Endodermal cell (in vitro differentiated cells): ENCODE measurements at places on chromosomes 16 and 17. TPM values are rescaled to one million over a fixed set of nuclear protein-coding genes. Genes with fewer than 3 reads are reported as not detected.
A peak's percentile ranks its signal among the peaks of the same experiment; 100 is the strongest.

The MT4 gene
- total RNA-seq: not detected in 2 replicates

The HOXB6 gene
- not detected in 3 replicates for total RNA-seq

The ZDHHC1 gene
- 7.3 and 8.4 TPM in 2 replicates for total RNA-seq

The SOX8 gene
- 5.1 and 5.5 TPM in 2 replicates for total RNA-seq

The MT1E gene
- not detected in 3 replicates for total RNA-seq

The FA2H gene
- total RNA-seq: 1.4 to 2.1 TPM (median 2.1 TPM) in 3 replicates

The MYH8 gene
- total RNA-seq: not detected in 2 replicates

The GPR139 gene
- not detected in 2 replicates for total RNA-seq

The STRADA gene
- total RNA-seq: 37.1 and 49.7 TPM in 2 replicates

GRCh38 chr16:84091460-84091859 is 25.3 kb downstream of the MBTPS1 start:
- no peak for DNase-seq
- H3K4me3 ChIP-seq: no peak overlapping the region
- H3K36me3 ChIP-seq: peaks cover 94% of the 10 kb centered on the region
- no peak overlapping the region for H3K27ac ChIP-seq
- no peaks in the 10 kb centered on the region for H3K27me3 ChIP-seq

DNA sequence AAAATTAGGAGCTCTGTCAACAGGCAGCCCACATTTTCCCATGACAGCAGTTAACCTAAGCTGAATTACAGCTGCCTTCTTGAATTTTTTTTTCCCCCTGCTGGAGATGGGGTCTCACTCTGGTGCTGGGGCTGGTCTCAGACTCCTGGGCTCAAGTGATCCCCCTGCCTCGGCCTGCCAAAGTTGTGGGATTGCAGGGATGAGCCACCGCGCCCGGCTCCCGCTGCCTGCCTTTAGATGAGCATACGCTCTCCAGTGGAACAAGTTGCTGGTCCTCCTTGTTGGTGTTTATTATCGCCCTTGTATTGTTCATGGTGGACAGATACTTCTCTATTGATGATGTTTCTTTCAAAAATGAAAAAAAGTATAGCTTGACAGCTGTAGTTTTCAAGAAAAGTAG is 15.6 kb downstream of the PAFAH1B1 start:
- peaks cover 30% of the 10 kb centered on the region for H3K36me3 ChIP-seq
- H3K4me1 ChIP-seq: peaks cover 5% of the 10 kb centered on the region
- H3K4me3 ChIP-seq: no peak overlapping the region
- DNase-seq: no peak
- no peaks in the 10 kb centered on the region for H3K27me3 ChIP-seq
- no peak overlapping the region for H3K27ac ChIP-seq

DNA sequence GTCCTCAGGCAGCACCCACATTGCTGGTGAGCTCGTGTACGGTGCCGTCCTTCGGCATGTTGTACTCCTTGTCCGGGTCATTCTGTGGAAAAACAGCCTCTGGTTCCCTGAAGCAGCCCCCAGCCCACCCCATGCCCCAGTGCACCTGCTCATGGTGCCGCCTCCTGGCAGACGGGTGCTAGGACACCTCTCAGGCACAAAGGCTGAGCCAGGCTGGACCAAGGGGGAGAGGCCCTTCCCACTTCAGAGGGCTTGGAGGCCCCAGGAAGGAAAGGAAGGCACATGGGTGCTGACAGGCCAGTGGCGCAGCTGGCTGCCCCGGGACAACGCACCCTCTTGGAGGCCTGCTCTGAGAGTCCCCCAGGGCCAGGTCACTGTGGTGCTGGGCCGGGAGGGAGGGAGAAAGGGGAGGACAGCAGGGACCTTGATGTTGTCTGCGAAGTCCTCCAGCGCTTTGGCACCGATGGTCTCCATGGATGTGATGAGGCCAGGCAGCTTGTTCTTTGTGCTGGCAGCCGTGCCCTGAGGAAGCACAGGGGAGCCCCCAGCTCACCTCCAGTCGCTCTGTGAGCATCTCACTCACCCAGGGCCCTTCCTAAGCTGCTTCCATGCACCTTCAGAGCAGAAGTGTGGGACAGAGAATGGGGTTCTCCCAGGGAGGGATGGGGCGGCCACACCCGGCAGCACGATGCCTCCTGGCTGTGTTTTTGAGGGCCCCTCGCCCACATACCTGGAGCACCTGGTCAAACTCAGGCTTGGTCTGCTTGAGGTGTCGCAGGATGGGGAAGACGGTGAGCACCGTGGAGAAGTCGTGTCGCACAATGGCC is 9.3 kb downstream of the ZACN start:
- no peak overlapping the region for H3K4me3 ChIP-seq
- H3K4me1 ChIP-seq: no peaks in the 10 kb centered on the region
- DNase-seq: peak; percentile 88
- H3K27ac ChIP-seq: no peak overlapping the region
- H3K36me3 ChIP-seq: peaks cover 83% of the 10 kb centered on the region

DNA sequence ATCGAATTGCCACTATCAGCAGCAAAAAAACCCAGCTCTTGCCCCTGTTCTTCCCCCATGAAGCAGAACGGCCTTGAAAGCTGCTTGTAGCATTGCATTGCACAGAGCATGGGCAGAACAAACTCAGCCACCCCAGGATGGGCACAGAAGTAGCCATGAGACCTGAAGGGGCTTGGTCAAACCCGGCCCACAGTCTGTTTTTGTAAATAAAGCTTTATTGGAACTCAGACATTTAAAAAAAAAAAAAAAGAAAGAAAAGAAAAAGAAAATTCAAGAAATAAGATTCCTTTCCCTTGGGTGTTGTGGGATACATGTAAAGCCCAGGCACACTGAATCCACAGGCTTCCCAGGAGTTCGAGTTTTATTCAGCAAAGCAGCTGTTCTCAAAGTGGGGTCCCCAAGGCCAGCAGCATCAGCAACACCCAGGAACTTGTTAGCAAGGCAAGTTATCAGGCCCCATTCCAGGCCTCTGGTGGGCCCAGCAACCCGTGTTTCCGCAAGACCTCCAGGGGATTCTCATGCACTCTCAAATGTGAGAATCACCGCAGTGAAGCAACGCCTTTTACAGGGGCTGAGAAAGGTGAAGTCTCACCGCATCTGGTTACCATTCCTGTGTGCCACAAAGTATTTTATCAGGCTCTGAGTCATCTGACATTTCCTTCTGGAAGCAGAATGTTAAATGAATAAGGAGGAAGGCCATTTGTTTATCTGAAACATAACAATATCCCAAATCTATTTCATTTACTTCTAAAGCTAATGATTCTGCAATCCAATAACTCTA is 108.2 kb downstream of the SLC39A11 start:
- no peaks in the 10 kb centered on the region for H3K4me1 ChIP-seq
- DNase-seq: peak; percentile 77
- H3K27me3 ChIP-seq: no peaks in the 10 kb centered on the region
- no peak overlapping the region for H3K27ac ChIP-seq

- H3K27ac ChIP-seq: no peak overlapping the region
- H3K4me1 ChIP-seq: no peaks in the 10 kb centered on the region
- H3K27me3 ChIP-seq: no peaks in the 10 kb centered on the region
- no peak for DNase-seq
- H3K4me3 ChIP-seq: no peak overlapping the region
- no peaks in the 10 kb centered on the region for H3K36me3 ChIP-seq
Observed at GRCh38 chr17:2804912-2805311, 8.7 kb downstream of the RAP1GAP2 start.

GRCh38 chr16:68884861-68885720 is 41.8 kb downstream of the TANGO6 start:
- no peaks in the 10 kb centered on the region for H3K36me3 ChIP-seq
- no peak overlapping the region for H3K27ac ChIP-seq
- no peak for DNase-seq
- no peak overlapping the region for H3K4me3 ChIP-seq
- H3K27me3 ChIP-seq: no peaks in the 10 kb centered on the region
- H3K4me1 ChIP-seq: no peaks in the 10 kb centered on the region

- H3K4me1 ChIP-seq: peaks cover 19% of the 10 kb centered on the region
- no peak overlapping the region for H3K27ac ChIP-seq
Observed at GRCh38 chr17:76270127-76270592, 5.0 kb downstream of the UBALD2 start.

- DNase-seq: peak; percentile 99
- H3K27me3 ChIP-seq: peaks cover 23% of the 10 kb centered on the region
- H3K4me3 ChIP-seq: no peak overlapping the region
- no peaks in the 10 kb centered on the region for H3K36me3 ChIP-seq
- no peak overlapping the region for H3K27ac ChIP-seq
- no peaks in the 10 kb centered on the region for H3K4me1 ChIP-seq
Observed at GRCh38 chr16:78045865-78046581, 23.7 kb downstream of the CLEC3A start.

DNA sequence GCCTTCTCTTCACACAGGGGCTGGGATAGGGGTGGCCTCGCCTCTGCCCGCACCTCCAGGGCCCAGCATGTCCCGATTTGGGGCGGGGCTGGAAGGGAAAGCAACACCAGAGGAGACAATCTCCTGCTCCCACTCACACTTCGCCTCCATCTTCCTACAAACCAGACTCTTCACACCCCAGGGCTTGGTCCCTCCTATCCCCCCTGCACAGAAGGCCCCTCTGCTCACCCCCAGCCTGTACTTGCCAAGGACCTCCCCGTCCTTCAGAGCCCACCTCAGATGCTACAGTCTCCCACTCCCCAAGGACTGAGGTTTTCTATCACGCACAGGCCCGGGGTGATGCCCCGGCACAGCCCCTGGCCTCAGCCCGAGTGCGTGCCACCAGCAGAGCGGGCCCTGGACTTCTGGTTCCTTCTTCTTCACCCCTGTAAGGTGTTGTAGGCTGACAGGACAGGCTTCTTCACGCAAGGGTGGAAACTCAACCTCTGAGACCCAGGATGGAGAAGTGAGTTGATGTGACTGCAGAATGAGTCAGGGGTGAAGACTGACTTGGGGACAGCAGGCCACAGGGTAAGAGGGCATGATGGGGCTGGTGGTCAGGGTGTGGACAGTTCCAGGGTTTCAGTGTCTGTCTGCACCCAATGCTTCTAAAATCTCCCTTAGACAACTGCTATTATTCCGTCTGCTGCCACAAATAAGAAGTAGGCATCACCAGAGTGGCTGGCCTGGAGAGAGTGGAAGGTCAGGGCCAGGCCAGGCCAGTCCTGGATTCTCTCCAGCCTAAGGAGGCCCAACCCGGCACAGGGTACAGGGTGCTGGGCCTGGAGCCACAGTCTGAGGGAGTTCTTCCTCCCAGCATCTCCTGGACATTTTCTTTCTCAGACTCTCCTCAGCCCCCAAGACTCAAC is 2.5 kb downstream of the ITGAE start:
- H3K36me3 ChIP-seq: no peaks in the 10 kb centered on the region
- H3K4me1 ChIP-seq: no peaks in the 10 kb centered on the region
- no peak overlapping the region for H3K27ac ChIP-seq
- no peaks in the 10 kb centered on the region for H3K27me3 ChIP-seq
- no peak overlapping the region for H3K4me3 ChIP-seq

DNA sequence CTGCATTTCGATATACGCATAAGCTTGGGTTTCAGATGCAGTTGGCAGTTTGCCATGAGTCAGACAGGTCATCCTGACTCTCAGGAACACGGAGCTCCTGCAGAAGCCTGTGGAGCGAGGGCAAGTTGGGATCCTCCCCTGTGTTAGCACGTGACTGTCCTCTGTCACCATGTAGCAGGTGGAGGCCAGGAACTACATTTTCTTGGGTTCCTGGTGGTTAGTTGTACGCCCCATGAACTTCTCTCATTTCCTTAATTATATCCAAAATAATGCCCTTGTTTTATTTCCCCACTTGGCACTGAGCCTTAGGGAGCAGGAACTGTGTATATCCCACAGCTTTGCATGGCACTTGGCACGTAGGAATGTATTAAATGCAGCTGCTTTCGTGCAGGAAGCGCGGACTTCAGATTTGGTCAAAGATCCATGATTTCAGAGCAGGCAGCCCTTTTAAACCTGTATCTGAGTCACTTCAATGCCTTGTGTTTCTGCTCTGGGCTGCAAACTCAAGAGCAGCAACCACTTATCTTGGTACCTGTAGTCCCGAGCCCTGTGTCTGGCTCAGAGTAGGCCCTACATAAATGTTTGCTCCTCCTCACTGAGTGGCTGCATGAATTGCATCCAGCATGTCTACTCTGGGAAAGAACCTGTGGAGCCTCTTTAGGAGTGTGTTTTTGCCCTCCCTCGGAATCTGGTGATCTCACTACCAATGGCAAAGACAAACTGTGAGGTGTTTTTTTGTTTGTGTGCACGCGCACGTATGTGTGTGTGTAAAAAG is 428.4 kb downstream of the MAF start:
- H3K27me3 ChIP-seq: no peaks in the 10 kb centered on the region
- no peaks in the 10 kb centered on the region for H3K4me1 ChIP-seq
- no peak overlapping the region for H3K27ac ChIP-seq
- H3K36me3 ChIP-seq: no peaks in the 10 kb centered on the region

DNA sequence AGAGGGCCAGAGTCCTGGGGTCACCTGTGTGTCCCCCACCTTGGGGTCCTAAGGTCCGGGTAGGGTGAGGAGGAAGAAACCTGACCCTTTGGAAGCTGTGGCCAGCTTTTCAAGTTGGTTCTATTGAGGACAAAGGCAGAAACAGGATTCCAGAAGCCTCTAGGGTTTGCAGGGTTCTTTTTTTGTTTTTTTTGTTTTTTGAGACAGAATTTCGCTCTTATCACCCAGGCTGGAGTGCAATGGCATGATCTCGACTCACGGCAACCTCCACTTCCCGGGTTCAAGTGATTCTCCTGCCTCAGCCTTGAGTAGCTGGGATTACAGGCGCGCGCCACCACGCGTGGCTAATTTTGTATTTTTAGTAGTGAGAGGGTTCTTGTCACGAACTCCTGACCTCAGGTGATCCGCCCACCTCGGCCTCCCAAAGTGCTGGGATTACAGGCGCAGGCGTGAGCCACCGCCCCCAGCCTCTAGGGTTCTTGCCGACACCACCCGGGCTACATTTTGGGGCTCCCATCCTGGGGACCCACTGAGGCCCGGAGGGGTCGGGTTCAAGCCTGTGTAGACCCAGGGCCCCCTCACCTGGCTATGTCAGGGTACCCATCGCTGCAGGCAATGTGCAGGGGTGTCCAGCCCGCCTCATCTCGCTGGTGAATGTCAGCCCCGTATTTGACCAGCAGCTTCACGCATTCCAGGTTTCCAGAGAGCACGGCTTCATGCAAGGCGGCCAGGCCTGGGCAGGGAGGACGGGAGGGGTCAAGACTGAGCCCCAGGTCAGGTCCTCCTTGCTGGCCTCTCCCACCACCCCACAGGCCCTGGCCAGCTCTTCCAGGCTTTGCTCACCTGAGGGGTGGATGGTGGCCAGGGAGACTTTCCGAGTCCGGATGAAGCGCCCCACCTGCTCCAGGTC is 674 bp downstream of the PPP1R27 start:
- H3K27ac ChIP-seq: peak overlapping the region; percentile 89
- H3K4me3 ChIP-seq: peak overlapping the region; percentile 93
- H3K4me1 ChIP-seq: peaks cover 4% of the 10 kb centered on the region
- no peaks in the 10 kb centered on the region for H3K36me3 ChIP-seq
- DNase-seq: no peak

DNA sequence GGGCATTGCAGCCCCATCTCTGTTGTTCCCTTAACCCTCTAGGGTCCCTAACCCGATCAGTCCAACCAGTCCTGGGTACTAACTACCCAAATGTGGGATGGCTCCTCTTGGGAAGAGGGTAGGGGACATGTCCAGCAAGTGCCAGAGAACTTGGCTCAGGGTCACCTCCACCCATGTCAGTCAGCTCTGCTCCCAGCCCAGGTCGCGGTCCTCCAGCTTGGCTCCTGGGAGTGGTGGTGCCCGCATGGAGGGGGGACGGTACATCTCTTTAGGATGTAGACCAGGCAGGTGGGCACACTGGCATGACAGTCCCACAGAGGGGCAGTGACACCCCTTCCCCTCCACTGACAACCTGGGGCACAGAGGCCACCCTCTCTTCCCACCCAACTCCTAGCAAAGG is 6.0 kb downstream of the TMUB2 start:
- H3K27ac ChIP-seq: peak overlapping the region; percentile 30
- no peak for DNase-seq
- no peaks in the 10 kb centered on the region for H3K27me3 ChIP-seq

GRCh38 chr17:77957235-77957856 is 1.2 kb upstream of the TNRC6C start:
- H3K27me3 ChIP-seq: peaks cover 42% of the 10 kb centered on the region
- H3K36me3 ChIP-seq: no peaks in the 10 kb centered on the region
- H3K27ac ChIP-seq: no peak overlapping the region
- DNase-seq: no peak
- peak overlapping the region; percentile 89 for H3K4me3 ChIP-seq
